ENCODE measurements at places on chromosomes 11 and 22.

DNA sequence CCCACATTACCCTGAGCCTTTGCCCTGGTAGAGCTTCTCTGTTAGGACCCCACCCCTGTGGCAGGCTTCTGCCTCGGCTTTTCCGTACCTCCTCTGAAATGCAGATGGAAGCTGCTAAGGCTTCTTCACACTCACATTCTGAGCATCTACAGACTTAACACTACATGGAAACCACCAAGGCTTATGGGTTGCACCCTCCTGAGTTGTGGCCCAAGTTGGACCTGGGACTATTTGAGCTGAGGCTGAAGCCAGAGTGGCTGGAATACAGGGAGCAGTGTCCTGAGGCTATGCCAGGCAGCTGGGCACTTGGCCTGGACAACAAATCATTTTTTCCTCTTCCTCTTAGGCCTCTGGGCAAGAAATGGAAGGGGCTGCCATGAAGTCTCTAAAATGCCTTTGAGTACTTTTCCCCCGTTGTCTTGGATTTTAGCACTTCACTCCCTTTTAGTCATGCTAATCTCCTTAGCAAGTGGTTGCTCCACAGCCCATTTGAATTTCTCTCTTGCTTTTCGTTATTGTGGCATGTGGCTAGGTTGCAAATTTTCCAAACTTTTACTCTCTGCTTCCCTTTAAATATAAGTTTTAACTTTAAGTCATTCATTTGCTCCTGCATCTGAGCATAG, 114.8 kb upstream of the FIBIN start:
- no peak for DNase-seq

DNA sequence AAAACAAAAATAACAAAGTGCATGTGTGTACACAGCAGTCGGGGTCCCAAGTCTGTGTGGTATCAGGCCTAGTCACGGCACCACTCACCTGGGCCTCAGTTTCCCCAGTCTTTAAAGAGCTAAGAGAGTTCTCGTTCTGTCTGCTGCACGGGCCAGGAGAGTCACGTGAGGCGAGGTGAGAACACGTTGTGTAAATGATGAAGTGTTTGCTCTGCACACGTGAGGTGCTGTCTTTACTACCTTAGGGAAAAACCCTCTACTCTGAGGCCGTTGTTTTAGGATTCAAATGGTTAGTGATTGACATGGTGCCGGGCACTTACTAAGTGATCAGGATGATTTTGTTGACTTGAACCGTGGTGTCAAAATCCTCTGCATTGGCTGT, 86.5 kb upstream of the PPARA start:
- DNase-seq: no peak

DNA sequence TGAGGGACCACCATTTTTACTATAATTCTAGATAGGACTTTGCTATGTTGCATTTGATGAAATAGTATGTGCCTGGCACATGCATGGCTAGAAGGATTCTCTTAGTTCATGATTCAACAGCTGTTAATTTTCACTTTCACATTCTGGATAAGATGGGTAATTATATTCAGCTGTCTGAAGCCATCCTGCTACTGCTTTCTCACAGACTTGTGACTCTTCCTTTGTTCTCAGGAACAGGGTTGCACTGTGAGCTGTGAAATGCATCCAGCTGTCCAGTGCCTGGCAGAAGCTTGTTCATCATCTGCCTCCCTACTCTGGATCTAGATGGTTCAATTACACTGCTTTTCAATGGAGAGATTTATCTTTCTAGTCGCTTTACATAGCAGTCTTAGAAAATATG, 610.1 kb upstream of the ANO5 start:
- no peak for DNase-seq

GRCh38 chr11:108541531-108541930, 43.3 kb upstream of the POGLUT3 start:
- no peak for DNase-seq

GRCh38 chr11:79212741-79213190, 228.1 kb downstream of the TENM4 start:
- DNase-seq: peak; percentile 18

DNA sequence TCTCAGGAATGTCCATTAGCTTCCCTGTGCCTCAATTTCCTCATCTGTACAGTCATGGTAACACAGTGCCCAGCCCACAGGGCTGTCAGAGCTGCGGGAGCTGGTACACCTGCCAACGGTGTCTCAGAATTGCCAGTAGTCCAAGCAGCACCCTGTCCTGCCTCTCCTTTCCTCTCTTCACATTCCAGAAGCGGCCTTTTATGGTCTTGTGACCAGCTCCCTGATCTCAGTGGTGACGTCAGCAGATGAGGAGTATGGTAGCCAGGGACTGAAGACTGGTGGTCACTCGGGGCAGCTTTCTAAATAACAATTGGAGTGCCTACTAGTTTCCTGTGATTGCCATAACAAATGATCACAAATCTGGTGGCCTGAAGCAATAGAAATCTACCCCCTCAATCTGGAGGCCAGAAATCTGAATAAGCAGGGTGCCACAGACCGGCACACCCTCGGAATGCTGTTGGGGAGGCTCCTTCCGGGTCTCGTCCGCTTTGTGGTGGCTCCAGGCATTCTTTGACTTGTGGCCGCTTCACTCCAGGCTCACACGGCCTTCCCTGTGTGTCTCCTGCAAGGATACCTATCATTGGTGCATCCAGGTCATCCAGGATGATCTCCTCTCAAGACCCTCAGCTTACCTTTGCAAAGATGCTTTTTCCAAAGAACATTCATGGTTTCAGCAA, 2.1 kb downstream of the FADD start:
- DNase-seq: peak; percentile 34

GRCh38 chr11:35247863-35248262, 108.9 kb downstream of the CD44 start:
- no peak for DNase-seq

DNA sequence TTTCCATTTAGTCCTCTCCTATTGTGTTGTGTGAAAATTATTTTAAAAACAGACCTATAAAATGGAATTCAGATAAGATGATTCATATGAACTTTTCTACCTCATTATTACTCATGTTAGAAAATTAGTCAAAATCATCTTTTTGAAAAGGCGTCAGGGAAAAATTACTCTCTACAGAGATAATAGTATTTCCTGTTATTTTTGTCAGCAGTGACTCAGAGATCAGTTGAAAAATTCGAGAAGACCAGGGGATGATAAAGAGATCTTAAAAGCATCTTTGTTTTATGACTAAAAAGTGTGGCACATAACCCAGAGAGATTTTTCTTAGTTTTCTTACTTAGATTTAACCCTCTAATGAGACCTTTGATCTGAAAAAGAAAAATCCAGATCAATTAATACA, 157.9 kb upstream of the CARD18 start:
- peak; percentile 75 for DNase-seq

- no peak for DNase-seq
Observed at GRCh38 chr22:50665738-50666137, 6.9 kb upstream of the SHANK3 start.

- DNase-seq: peak; percentile 39
Observed at GRCh38 chr11:20353829-20354434, 9.6 kb upstream of the HTATIP2 start.

All from amniotic epithelial cell (primary cell).